ENCODE measurements at places on chromosomes 6 and 20.

GRCh38 chr6:10460096-10460495 lies 45.2 kb upstream of the TFAP2A start:
- no peak for DNase-seq

- DNase-seq, result no peak
Measured at GRCh38 chr6:35299674-35300073, 2.1 kb downstream of the DEF6 start.

DNA sequence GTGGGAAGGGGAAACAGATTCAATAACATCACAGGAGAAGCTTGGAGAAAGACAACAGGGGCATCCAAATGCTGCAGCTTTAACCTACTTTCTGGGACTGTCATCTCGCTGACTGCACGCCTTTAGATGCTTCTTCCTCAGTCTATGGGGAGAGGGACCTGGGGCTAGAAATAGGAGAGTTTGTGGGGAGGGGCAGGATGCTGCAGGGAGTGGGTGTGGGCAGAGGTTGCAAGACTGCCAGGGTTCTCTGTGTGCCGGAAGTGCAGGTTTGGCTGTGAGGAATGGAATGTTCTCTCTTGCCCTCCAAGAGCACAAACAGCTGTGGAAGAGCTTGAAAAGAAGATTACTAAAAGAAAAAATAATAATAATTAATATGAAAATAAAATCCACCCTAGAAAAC lies 93.2 kb downstream of the FOXO3 start:
- no peak for DNase-seq

- no peak for DNase-seq
Measured at GRCh38 chr6:3296537-3296936, 37.8 kb downstream of the PSMG4 start.

GRCh38 chr20:62640870-62641269 lies 1.4 kb upstream of the SLCO4A1 start:
- no peak for DNase-seq

DNA sequence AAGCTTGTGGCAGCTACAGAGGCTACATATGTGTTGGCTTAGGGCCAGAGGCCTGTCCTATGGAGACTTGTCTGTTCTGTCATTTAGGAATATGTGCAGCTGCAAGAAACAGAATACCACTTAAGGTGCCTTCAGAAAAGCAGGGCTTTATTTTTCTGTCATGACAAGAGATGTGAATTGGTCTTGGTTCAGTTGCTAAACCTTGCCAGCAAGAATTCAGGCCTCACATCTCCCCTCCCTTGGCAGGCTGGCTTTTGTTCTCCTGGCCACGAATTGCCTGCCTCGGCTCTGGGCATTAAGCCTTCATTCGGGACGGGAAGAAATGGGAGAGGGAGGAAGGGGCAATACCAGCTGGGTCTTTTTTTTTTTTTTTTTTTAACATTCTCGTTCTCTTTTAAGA lies 82.4 kb upstream of the TGM3 start:
- no peak for DNase-seq

GRCh38 chr20:48834278-48834677 lies 6.5 kb upstream of the PREX1 start:
- no peak for DNase-seq

DNA sequence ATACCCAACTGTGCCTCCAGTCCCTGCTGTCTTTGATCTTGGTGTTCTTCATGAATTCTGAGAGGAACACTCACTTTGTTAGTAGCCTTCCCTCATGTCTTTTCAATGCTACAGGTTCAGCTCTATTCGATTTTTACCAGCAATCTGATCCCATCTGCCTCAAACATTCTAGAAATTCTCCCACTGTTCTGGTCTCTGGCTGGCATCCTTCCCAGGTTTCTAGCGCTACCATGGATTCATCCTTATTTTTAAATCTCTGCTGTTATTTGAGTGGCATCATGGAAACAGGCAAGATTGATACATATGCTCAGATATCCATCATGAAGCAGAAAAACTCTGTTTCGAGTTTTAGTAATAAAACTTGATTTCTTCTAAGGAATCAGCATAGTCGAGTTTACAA lies 94.8 kb downstream of the GRM1 start:
- no peak for DNase-seq

- no peak for DNase-seq
Measured at GRCh38 chr6:30349421-30350177, 4.6 kb downstream of the RPP21 start.

- DNase-seq, result no peak
Measured at GRCh38 chr20:11970243-11970836, 52.6 kb downstream of the BTBD3 start.

DNA sequence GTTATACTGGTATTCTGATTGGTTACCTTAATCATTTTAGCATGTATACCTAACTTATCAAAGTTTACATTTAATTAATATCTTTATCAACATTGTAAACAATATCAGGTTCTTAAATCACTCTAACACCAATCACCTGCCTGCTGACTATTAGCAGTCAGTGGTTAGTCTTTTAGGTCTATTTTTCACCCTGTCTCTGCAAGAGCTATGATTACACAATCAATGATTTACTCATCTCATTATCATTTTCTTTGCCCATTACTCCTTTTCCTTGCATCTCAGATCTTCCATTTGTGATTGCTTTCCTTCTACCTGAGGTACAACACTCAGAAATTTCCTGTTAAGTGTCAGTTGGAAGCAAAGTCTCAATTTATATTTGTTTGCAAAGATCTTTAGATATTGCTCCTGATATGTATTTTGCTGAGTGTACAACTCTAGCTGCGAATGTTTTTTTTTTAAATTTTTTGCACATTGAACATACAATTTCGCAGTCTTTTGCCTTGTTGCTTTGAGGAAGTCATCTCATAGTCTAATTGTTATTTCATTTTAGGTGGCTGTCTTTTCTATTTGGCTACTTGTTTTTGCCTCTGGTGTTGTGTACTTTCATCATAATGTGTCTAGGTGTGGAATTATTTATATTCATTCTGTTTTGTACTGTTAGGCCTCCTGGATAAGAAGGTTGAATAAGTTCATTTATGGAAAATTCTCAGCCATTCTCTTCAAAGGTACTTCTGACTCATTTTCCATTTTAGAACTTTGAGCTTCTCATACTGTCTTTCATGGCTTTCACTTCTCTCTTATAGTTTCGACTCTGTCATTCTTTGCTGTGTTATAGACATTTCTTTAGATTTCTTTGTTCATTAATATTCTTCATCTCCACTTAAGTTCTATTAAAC lies 104.9 kb upstream of the CEP162 start:
- DNase-seq, result no peak

GRCh38 chr20:37798312-37798711 lies 104.5 kb downstream of the CTNNBL1 start:
- DNase-seq, result no peak

- no peak for DNase-seq
Measured at GRCh38 chr6:148370176-148370575, 27.5 kb downstream of the SASH1 start.

DNA sequence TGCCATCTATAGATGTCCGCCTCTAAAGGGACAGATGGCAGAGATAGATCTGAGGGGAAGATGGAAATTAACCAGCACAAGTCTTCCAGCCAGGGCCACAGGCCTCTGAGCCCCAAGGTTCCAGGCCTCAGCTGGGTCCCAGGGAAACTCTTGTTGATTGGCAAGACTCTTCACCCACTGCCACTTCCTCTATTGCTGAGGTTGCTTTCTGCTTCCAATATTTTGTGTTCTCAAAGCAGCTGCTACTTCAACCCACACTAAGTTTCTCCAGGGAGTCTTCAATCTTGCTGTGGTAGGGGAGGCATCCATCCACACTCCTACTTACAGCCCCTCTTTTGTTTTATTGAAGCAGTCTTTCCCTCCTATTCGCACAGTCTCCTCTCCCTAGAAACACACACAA lies 36.4 kb upstream of the SASH1 start:
- DNase-seq, result no peak

DNA sequence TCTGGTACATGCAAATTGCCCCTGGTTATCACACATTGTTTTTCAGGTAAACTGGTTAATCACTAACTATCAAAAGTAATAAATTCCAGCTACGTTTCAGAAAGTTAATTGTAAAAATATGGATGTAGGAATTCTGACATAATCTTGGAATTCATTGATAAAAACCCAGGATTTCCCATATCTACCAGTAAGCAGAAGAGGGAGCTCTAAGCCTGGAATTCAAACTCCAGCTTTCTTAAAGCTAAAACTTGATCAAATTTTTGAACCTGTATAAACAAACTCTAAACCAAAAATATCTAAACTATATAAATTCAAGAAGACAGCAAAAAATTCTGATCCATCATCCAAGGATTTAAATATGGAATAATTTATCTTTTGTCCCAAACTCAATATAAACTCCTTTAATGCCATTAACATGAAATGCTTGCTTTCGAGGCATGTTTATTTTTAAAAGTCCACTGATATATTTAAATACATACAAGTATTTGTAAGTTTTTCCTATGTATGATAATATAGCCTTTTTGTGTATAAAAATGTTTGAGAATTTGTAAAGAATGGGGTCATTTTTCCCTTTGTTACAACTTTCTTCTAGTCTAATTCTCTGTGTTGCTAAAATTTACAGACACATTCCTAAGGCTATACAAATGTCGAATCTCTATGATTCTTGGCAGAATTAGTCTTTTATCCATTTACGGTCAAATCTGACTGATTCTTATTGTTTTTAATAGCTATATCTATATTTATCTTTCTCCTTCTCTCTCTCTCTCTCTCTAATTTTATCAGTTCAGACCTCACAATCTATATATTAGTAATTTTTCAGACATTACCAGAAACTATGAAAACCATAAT lies 91.4 kb upstream of the RNF217 start:
- no peak for DNase-seq

GRCh38 chr6:34573567-34574183 lies 17.5 kb upstream of the SPDEF start:
- DNase-seq, result no peak

DNA sequence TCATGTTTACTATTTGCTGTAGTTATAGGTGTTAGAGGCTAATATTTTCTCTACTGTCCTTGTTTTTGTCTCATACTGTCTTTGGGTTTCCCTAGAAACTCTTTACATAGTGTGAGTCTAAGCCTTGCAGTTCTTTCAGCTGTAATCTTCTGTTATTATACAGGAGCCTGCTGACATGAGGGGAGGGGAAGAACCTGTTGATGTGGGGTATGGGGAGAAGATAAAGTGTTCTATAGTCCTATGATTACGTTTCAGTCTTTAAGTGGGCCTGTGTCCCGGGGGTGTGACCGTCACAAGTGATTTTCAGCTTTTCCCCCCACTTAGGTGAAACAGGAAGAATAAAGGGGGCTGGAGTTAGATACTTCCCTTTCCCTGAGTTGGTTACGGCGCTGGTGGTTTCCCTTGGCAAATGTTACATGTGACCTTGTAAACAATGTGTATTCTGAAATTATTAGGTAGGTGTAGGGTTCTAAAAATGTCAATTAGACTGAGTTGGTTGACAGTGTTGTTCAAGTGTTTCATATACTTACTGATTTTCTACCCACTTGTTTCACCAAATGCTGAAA lies 41.3 kb downstream of the REV3L start:
- no peak for DNase-seq

GRCh38 chr20:22312744-22313346 lies 271.5 kb downstream of the FOXA2 start:
- DNase-seq, result no peak

DNA sequence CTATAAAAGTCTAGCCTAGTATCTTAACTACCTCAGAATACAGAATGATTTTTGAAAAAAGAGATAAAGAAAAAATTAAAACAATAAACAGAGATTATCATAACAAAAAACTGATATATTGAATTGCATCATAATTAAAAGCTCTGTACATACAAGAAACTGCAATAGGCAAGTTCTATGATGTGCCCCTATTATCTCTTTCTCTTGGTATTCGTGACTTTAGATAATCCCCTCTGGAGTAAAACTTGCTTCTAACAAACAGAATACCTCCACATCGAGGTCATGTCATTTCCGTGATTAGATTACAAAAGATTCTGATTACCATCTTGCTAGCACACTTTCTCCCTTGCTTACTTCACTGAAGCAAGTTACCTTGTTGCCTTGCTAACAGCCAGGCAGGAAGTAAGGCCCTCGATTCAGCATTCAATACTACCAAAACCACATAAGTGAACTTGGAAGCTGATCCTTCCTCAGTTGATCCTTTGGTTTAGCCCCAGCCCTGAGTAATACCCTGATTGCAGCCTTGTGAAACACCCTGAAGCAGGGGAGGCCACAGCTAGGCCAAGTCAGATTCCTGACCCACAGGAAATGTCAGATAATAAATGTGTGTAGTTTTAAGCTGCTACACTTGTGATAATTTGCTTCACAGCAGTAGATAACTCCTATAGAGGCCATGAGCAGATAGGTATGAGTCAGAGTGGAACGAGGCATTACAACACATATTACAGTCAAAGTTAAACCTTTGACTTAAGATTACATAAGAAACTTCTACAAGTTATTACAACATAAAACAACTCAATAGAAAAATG lies 53.7 kb upstream of the TMX4 start:
- no peak for DNase-seq

DNA sequence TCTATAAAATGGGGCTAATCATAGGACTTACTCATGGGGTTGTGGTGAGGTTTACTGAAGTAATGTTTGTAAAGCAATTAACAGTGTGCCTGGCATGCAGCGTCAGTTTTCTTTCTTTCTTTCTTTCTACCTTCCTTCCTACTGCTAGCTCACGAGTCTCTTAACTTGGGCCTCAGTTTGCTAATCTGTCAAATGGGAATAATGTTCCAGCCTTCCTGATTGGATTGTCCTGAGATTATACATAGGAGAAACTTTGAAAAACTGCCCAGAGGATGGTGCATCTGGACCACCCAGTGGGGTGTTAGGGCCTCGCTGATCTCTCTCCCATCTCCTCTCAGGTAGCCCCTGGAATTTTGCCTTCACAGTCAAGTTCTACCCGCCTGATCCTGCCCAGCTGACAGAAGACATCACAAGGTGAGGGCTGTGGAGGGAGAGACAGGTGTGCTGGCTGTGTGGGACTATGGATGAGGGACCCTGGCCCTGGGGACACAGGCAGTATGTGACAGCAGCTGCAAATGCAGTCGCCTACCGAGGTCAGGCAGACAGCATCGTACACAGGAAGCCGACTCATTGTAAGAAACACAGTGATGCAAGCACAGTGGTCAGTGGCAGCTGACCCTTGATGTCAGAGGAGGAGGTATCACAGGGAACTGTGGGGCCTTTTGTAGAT lies 27.5 kb downstream of the EPB41L1 start:
- no peak for DNase-seq

DNA sequence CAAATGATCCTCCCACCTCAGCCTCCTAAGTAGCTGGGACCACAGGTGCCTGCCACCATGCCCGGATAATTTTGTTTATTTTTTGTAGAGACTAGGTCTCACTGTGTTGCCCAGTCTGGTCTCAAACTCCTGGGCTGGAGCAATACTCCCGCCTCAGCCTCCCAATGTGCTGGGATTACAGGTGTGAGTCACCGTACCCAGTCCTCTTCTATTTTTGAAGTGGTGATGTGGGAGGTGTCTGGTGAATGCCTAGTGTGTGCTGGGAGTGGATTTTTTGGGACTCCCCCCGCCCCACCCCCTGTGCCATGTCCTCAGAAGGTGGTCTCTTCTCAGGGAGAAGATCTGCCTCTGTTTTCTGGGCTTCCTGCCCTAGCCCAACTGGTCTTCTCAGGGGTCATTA lies 47.9 kb upstream of the CLDN20 start:
- no peak for DNase-seq

- no peak for DNase-seq
Measured at GRCh38 chr6:6651335-6651734, 62.8 kb downstream of the LY86 start.

GRCh38 chr6:89980353-89980752 lies 86.1 kb downstream of the GJA10 start:
- no peak for DNase-seq

All from hippocampal formation (tissue), 2 donors.